Activated CD8-positive, alpha-beta memory T cell treated with anti-CD3 and anti-CD28 coated beads, Interleukin-2, amount 50 U/mL, for 48 hours (primary cell): ENCODE measurements at places on chromosomes 7 and 10.

GRCh38 chr7:102155821-102156441, 130.7 kb upstream of the SH2B2 start:
- no peak for DNase-seq

- no peak for DNase-seq
Observed at GRCh38 chr7:141696348-141696747, 5.6 kb downstream of the DENND11 start.

- no peak for DNase-seq
Observed at GRCh38 chr10:103458720-103459119, at the start of gene CALHM1. Gene CALHM1, minus strand, starts transcription at chr10:103458900. Its CDS starts 149 bp downstream, at chr10:103458751.

- DNase-seq, result no peak
Observed at GRCh38 chr10:18829259-18829658, 170.0 kb downstream of the ARL5B start.

DNA sequence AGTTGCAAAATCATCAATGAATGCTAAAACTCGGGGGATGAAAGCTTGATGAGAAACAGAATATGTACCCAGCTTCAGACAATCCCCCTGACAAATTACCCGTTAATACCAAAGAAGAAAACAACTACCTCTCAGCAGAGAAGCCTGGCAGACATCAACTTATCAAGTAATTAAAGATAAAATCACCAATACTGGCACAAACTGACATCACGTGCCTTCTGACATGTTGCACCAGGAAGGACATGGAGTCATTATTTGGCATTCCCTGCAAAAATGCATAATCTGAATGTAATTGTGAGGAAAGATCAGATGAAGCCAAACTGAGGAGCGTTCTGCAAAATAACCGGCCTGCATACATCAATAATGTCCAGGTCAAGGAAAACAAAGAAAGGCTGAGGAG, 7.7 kb downstream of the SLIT1 start:
- no peak for DNase-seq
